Stimulated activated CD8-positive, alpha-beta memory T cell treated with anti-CD3 and anti-CD28 coated beads, Interleukin-2, amount 100 ng/mL, for 48 hours (primary cell): ENCODE measurements at places on chromosomes 4 and X.

DNA sequence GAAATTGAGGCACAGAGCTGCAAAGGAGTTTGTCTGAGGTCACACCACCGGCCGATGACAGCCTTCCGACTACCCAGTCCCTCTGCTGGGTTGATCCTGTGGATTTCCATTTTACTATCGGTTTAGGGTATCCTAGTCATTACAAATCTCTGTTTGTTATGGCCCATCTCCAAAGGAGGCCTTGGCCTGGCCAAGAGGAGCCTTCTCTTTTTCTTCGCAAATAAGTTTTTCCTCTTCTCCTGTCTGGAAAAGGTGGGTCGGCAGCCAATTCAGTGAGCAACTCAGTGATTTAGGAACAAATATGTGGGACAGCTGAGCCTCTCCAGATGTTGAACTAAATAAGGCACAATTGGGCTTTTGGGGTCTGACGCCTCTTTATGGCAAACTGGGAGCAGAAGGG lies 169.2 kb upstream of the RBPJ start:
- DNase-seq: no peak

DNA sequence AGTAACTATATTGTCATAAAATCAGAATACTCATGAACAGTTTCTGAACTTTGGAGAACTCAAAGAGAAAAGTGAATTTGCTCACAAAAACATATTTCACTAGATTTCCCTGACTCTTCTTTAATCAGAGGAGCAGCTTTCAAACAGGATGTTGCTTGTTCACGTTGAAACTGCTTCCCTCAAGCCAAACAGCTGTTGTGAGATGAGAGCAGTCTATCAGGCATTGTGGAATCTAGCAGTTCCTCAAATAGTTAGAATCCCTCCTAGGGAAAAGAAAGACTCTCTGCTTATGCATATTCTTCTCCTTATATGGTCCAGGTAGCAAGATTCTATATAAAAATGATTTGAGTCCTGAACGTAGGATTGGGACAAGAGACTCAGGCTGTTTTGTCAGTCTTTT lies 1012.1 kb downstream of the FAM133A start:
- DNase-seq: no peak

GRCh38 chrX:21962361-21962760 lies 21.9 kb downstream of the SMS start:
- no peak for DNase-seq

GRCh38 chrX:149259241-149259640 lies 245.9 kb downstream of the IDS start:
- no peak for DNase-seq

GRCh38 chrX:40064055-40064597 lies 33.6 kb downstream of the BCOR start:
- DNase-seq: no peak

GRCh38 chr4:114034189-114034588 lies 54.7 kb upstream of the ARSJ start:
- no peak for DNase-seq

DNA sequence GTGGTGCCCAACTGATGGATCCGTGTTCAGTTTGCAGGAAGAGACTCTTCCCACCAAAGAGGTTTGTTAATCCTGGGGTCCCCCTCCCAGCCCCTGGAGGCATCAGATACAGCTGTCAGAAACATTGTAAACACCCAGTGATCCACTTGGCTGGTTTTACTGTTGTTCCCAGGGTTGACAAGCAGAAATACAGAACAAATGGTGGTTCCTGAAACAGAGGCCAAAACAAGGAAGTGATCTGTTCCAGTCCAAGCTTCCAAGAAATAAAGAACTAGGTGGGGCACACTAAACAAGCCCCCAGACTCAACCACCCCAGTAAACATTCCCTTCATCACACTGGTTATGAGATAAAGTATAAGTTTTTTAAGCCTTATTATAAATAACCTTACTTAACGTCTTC lies 1.4 kb downstream of the TMLHE start:
- DNase-seq: no peak

- no peak for DNase-seq
Observed at GRCh38 chr4:876780-877179, 50.9 kb upstream of the CPLX1 start.

DNA sequence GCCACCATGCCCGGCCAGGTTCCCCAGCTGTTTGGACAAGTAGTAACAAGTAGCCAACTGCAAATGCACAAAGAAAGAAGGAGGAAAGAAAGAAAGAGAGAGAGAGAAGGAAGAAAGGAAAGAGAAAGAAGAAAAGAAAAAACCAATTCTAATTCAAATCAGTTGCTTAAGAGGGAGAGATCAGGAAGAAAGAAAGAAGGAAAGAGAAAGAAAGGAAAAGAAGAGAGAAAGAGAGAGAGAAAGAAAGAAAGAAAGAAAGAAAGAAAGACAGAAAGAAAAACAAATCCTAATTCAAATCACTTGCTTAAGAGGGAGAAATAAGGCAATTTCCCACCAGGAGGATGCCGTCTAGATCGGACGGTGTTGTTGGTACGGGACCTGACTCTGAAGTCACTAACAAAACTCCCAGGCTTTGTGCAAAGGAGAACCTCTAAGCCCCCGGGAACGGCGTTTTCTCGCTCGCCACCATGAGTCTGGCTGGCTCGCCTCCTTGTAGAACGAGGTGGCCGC lies 95.5 kb upstream of the PPP2R3B start:
- DNase-seq: no peak

DNA sequence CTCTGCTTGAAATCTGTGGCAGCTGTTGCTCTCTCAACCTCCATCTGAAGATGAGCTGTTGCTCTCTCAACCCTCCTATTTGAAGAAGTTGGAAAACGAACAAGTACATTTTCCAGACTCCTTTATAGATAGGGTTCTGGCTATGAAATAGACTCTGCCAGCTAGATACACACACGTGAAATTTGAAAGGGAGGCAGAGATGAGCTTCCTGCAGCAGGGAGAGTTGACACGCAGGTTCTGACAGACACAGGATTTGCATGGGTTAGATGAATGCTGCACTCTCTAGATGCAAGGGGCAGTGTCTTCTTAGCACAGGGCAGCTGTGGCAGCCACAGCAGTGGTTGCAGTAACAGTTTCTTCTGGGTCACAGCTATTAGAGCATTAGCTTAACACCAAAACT lies 8.0 kb upstream of the PYURF start:
- DNase-seq: no peak

GRCh38 chr4:25020236-25020635 lies 10.5 kb downstream of the LGI2 start:
- no peak for DNase-seq

DNA sequence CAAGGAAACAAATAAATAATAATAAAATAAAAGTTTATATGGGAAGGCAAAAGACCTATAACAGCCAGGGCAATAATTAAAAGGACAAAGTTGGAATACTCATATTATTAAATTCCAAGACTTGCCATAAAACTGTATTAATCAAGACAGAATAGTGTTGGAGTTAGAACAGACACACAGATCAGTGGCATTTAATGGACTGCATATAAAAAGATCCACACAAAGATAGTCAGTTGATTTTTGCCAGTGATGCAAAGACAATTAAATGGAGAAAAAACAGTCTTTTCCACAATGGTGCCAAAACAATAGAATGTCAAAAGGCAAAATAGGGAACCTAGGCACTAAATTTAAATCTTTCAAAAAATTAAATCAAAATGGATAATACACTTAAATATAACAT lies 587.1 kb upstream of the GRIA3 start:
- DNase-seq: no peak

GRCh38 chr4:72383439-72383838 lies 185.6 kb downstream of the ADAMTS3 start:
- no peak for DNase-seq

DNA sequence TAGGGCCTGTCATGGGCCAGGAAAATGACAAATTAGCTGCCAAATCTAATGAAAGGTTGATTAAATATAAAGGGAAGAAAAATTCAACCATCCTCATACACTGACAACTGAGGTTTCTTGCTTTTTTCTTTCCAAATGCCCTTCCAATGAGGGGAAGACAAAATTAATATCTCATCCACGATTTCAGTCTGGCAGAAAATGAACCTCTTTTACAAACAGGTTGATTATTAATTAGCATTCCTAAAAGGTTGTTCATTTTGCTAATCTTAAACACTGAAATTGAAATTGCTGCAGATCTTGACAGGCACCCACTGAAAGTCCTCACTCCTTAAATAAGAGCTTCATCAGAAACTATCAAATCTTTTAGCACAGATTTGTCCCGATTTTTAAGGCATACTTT lies 45.5 kb downstream of the NPFFR2 start:
- DNase-seq: no peak

DNA sequence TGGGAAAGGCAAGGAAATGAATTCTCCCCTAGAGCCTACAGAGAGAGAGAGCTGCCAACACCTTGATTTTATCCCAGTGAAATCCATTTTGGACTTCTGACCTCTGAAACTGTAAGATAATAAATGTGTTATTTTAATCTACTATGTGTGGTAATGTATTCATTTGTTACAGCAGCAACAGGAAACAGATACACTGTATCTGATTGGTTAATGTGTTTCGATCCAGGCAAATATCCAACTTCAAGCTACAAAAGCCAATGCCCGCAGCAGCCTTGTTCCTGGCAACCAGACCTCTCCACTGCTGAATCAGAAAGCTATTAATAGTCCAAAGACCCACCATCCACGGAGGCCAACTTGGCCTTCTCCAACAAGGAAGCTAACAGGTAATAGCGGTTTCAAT lies 318.1 kb downstream of the PTTG2 start:
- no peak for DNase-seq

DNA sequence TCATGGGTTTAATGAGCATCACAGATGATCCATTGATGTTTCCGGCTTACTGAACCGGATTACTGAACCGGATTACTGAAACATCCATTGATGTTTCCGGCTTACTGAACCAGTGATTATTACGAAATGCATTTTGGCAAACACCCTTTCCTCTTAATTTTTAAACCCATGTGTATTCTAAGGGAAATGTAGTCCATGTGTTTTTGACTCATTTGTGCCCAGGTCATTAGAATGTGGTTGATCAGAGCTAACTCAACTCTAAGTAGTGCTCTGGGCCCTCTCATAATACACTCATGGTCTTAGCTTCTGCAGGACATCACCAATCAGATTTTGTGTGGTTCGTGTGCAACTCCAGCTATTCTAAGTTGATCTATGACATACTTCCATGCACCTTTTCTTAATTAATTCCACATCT lies 141.6 kb downstream of the SPATA18 start:
- no peak for DNase-seq

GRCh38 chrX:28188526-28188925 lies 207.3 kb upstream of the DCAF8L1 start:
- DNase-seq: no peak

DNA sequence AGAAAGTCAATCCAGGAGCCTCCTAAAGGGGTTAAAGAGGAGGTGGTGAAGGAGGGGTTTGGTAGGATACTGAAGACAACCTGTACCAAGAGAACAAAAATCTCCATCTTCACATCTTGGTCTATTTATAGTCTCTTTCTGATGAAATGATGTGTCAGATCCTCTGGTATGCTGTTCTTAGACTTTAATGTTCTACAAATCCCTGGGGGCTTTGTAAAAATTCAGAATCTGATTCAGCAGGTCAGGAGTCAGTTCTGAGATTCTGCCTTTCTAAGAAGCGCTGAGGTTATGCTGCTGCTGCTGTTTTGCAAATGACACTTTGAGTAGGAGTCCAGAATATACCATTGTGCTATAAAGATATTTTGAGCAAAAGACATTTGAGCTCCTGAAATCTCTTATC lies 172.9 kb upstream of the GLRA2 start:
- DNase-seq: no peak

DNA sequence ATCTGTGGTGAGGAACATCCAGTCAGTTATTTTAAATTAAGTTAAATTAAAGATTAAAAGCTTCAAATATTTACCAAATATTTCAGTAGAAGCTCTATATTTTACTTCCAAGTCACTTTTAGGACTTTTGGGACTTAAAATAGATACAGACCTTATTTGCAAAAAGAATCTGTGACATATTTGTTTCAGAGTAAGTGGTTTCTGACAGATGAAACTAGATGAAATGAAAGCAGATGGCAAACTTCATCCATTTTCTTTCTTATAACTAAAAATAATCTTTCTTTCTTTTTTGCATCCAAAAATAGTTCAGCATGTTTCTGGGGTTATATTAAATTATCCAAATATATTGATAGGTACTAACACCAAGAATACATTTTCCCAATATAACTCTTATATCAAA lies 6.6 kb upstream of the UTP3 start:
- DNase-seq: no peak

DNA sequence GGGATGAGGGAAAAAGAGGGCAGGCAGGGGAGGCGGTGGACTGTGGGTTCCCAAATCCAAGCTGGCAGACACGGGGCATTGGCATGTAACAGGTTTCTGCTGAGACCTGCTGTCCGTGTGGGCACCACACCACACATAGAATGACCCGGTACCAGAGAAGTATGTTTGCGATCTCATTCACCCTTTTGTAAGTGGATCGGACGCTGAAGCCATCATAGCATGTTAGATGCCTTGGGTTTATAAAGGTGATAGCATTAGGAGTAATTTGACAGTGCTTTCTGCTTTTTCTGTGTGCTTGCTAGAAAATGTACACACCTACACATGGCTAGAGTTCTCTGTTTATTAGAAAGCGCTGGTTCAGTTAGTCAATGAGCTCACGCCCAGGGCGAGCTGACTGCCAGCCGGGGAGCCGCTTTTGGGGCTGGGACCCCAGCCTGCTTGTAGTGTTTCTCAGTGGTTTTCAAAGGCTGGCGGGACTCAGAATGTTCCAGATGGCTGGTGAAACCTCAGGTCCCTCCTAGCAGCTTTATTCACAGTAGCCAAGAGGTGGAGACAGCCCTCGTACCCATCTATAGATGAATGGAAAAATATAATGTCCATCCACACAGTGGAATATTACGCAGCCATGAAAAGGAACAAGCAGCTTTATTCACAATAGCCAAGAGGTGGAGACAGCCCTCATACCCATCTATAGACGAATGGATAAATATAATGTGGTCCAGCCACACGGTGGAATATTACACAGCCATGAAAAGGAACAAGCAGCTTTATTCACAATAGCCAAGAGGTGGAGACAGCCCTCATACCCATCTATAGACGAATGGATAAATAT lies 579 bp downstream of the IL3RA start:
- DNase-seq: no peak

DNA sequence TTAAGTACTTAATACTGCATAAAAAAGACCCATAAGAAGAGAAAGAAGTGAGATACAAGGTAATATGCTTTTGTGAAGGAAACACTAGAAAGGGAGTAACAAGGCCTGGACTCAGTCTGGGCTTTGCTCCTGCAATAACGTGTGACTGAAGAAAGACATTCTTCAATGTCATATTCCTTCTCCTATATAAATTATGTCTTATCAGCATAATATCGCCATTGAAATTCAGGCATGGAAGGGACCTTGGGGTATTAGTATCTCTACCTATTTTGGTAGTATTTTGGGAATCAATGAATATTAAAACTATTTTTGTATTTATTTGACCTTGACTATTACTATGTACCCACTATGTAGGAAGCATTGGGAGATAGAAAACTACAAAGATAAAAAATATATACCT lies 62.2 kb upstream of the GIMD1 start:
- no peak for DNase-seq
